ENCODE measurements at places on chromosomes 16 and 17. TPM values are rescaled to one million over a fixed set of nuclear protein-coding genes. Genes with fewer than 3 reads are reported as not detected.

CCDC144A gene
- 0.05 TPM for polyA plus RNA-seq

MYCBPAP gene
- polyA plus RNA-seq: not detected

CA10 gene
- polyA plus RNA-seq: not detected

TACO1 gene
- polyA plus RNA-seq: 12.5 TPM

TP53TG3C gene
- polyA plus RNA-seq: not detected

PIK3R5 gene
- polyA plus RNA-seq: 47.5 TPM

CDK5R1 gene
- 0.61 TPM for polyA plus RNA-seq

LRRC59 gene
- polyA plus RNA-seq: 36.6 TPM

RASL10B gene
- not detected for polyA plus RNA-seq

MTSS2 gene
- polyA plus RNA-seq: not detected

TNP2 gene
- polyA plus RNA-seq: not detected

DNA sequence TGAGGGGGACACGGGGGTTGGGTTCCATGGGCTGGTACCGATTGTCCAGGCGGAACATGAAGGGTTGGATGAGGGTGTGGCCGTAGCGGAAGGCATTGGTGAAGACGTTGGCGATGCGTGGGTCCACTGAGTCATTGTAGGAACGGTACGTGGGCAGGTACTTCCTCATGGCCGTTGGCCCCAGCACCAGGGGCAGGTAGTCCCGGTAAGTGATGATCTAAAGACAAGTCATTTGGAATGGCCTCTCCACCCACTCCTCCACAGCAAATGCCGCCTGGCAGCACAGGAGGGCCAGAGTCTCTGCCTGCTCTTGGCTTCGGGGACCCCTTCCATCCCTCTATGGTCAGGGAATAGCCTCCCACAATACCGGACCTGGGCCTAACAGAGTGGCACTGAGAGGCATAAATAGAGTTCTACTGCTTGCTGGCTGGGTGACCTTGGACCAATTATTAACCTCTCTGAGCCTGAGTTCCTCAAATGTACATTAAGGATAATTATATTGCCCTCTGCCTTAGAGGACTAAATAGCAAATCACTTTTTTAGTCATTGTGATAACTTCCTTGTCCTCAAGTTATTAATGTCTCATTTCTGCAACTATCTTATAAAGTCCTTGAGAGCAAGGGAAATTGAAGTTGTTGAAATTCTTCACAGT lies 7.2 kb downstream of the MPO start:
- DNase-seq: no peak

GRCh38 chr16:14307059-14307526 lies 236.0 kb downstream of the MRTFB start:
- DNase-seq: no peak

DNA sequence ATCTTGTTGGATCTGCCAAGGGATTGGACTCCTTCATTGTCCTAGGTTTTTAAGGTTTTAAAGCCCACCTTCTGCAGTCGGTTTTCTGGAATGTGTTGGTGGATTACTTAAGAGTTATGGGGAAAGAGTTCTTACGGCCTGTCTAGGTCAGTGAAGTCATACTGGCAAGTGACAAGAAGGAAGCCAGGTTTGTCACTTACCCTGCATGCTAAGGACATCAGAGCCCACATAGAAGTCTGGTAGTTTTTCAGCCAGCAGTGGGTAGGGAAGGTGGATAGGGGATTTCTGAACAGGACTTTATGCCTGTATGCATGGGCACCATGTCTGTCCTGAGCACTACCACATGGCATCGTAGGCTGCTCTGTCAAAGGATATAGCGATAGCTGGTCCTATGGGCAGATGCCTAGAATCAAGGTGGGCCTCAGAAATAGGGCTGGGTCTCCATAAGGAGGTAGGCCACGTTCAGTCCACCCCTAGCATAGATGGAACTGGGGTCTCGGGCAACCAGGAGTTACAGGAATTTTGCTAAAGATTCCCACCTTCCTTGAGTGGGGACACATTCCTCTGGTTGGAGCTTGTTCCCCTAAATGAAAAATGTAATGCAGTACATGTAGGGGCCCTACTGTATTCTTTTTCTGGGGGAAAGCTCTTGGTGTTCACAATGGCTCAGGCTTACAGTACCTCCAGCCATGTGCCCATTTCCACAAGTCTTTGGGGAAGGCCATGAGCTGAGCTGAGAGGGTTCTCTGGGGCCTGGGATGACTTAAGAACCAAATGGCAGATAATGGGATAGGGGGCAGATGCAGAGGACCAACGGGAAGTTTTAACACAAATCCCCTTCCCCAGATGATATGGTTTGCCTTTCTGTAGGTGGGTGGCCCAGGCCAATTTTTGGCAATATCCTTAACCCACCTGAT lies 27.5 kb downstream of the TRPV2 start:
- DNase-seq: no peak

- no peak for DNase-seq
Observed at GRCh38 chr17:29078183-29079045, 35.5 kb downstream of the PIPOX start.

DNA sequence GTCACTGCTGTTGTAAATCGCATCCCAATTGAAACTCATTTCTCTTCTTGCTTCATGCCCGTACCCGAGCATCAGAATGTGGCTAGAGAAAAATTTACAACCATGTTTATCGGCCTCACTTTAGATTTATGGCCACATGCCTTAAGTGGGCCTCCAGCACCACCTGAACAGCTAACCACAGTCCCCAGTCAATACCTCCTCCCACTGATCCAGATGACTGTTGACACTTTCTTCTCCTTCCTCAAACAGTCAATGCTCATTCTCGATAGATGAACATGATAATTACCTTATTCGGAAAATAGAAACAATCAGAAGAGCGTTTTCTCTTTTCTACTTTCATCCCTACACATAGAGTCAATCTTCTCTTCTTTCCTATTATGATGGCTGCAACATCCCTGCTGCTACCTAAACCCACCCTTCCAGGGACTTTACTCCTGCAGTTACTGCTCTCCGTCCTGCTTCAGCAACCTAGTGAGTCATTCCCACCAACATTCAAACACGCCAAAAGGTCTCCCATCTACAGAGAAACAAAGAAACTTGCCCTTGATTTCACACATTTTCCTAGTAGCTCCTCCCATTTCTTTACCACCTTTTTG lies 416.3 kb upstream of the MAF start:
- DNase-seq: no peak

GRCh38 chr16:55468352-55468990 lies 10.5 kb upstream of the MMP2 start:
- no peak for DNase-seq

DNA sequence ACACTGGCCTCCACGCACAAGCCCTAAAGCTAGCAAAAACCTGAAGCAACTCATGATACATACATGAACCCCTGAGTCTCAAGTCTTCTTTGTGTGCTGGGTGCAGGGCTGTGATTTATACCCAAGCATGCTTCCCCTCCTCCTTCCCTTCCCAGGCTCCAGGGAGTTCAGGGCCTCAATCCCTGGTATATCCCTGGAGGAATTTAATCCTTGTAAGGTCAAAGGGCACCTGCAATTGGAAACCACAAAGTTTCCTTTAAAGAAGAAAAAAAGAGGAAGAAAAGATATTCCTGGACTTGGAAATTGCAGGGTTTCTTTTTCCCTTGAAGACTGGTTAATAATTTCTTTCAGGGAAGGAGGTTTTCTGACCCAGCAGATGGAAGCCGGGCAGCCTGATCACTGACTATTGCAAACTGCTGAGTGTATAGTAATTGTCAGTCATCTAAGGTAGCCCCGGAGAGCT lies 182.3 kb downstream of the AATF start:
- no peak for DNase-seq

DNA sequence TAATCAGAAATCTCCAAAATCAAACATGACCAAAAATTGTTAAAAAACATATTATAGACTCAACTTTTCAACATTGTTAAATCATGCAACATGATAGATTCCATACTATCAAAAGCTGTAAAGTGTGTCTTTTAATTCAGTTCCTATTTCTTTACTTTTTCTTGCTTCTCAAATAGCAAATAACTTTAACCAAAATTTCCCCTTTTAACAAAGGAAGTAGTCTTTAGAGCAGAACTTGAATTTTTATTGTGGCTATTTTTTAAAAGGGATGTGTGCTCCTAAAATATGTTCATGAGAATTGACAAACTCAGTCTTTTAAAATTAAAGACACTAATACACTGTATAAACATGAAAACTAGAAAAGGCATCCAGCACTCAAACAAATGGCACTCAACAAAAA lies 49.1 kb downstream of the SPAG9 start:
- DNase-seq: no peak

DNA sequence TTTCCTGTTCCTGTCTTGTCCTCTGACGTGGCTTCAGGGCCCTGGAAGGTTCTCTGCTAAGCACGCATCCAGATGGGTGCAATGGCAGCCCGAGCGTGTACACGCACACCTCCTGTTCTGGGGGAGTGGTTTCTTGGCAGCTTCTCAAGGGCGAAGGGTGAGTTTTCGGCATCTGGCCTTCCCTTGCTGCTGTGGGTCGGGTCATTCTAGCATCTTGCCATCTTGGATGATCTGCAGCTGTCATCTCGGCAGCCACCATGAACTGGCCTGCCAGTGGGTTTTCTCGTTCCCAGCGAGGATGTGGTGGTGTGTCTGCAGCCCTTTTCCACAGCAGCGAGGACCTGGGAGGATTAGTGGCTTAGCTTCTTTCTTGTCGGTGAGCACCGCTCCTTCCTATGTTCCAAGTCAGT lies 10.6 kb downstream of the MSI2 start:
- no peak for DNase-seq

GRCh38 chr16:1887711-1888354 lies 15.9 kb upstream of the MEIOB start:
- no peak for DNase-seq

DNA sequence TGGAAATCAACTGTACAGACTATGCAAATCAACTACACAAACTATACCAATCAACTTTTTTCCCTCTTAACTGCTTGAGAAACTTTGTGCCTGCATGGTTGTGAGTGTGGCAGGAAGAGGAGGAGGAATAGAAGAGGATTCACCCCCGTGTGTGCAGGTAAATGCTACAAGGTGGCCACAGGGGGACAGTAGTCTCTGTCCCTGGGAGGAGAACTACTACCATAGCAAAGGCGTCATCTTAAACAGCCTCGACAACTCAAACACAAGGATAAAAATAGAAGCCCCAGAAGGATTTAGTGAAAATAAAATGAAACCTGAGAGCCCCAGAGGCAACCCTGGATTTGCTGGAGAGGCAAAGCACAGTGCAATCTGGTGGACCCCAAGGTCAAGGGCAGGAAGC lies 199.5 kb upstream of the DYNLRB2 start:
- no peak for DNase-seq

DNA sequence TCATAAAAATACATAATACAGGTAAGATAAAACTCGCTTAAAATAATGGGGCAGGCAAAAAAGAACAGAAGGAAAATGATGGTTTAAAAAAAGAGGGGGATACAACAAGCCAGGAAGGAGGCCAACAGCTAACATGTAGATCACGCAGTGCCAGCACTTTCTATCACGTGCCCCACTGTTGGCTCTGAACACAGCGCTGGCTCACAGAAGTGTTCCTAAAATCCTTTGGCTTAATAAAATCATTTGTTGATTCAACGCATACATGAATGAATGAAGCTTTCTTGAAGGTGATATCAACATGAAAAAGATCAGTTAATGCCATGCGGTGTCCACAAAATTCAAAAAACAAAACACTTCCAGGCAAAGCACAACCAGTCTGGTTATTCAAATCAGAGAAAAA lies 8.5 kb downstream of the ITGAE start:
- DNase-seq: no peak

DNA sequence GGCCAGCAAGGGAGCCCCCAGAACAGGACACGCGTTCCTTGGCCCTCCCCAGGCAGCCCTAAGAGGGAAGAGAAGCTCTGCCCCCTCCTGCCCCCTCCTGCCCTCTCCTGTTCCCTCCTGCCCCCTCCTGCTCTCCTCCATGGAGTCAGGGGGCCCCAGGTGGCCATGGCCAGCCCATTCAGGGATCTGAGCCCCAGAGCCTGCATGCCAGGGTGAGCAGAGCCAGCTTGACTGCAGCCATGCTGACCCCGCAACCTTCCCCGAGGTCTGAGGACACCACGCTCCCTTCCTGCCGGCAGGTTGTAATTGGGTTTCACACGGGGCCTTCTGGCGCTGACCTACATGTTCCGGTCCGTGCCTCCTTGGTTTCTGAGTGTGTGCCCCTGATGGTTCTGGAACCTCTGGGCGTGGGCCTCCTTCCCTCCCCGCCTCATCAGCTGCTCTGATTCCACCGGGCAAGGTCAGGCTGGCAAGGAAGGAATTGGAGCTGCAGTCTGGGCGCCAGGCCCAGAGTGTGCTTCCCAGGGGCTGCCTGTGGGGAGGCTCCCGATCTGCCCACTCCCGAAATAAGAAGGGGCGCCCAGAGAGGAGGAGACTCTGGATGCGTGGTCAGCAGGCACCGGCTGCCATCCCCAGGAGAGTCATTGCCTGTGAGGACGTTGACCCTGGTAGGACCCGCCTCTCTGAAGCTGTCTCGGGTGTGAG lies 23.7 kb upstream of the NPTX1 start:
- no peak for DNase-seq

DNA sequence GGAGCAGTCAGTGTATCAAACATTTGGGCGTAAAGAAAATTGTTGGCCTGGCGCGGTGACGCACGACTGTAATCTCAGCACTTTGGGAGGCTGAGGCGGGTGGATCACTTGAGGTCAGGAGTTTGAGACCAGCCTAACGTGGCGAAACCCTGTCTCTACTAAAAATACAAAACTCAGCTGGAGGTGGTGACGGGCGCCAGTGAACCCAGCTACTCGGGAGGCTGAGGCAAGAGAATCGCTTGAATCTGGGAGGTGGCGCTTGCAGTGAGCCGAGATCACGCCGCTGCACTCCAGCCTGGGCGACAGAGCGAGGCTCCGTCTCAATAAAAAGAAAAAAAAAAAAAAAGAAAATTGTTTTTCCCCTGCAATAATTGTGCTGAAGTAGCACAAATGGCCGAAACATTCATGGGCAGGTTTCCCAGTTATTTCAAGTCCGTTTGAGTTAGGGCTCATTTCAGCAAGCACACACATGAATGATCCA lies 1.4 kb downstream of the GCSH start:
- no peak for DNase-seq

- no peak for DNase-seq
Observed at GRCh38 chr16:23333831-23334456, 31.8 kb downstream of the SCNN1B start.

GRCh38 chr16:12094537-12095265 lies 118.2 kb downstream of the SNX29 start:
- no peak for DNase-seq
